ENCODE measurements at places on chromosomes 1 and 21.

DNA sequence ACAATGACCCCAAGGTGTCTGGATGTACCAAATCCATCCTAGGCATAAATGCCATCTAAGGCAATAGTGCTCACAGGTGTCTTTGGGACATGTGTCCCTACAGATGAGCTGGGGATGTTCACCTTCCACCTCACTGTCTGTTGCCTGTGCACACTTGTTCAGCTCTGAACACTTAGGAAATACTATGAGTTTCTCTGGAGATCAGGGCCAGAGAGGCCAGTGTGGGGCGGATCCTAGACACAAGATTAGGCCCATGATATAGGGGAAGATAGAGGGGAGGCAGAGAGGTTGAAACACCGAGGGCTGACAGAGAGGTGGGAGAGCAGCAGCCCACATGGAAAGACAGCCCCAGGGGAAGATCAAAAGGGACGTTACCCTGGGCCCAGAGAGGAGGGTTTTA is 25.6 kb downstream of the C1orf116 start:
- no peak for DNase-seq

DNA sequence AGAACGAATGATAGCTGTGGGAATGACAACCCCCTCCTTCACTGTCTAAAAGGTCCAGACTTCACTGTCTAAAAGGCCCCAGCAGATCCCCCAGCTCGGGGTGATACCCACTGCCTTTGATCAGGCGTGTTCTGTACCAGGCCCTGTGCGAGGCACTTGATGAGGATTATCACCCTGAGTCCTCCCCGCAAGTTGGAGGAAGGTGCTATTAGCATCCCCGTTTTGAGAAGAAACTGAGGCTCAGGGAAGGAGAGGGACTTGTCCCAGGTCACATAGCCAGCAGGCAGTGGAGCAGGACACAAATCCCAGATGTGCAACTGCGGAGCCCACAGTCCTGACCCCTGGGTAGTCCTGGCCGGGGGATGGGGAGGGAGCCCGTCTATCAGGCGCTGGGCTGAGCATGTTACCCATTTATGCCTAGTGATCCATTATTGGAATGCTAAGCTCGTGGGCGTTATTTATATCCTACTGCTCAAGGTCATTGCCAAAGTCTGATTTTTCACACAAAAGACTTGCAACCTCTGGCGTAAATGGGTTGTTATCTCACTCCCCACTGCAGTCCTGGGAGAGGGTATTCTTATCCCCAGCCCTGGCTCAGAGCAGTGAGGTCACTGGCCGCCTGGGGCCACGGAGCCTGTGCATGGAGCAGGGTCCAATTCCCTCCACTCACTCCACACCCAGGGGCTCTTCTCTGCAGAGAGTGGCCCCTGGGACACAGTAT is 722.2 kb downstream of the MATN1 start:
- DNase-seq: no peak

GRCh38 chr1:84155517-84155916 is 11.4 kb downstream of the PRKACB start:
- no peak for DNase-seq

DNA sequence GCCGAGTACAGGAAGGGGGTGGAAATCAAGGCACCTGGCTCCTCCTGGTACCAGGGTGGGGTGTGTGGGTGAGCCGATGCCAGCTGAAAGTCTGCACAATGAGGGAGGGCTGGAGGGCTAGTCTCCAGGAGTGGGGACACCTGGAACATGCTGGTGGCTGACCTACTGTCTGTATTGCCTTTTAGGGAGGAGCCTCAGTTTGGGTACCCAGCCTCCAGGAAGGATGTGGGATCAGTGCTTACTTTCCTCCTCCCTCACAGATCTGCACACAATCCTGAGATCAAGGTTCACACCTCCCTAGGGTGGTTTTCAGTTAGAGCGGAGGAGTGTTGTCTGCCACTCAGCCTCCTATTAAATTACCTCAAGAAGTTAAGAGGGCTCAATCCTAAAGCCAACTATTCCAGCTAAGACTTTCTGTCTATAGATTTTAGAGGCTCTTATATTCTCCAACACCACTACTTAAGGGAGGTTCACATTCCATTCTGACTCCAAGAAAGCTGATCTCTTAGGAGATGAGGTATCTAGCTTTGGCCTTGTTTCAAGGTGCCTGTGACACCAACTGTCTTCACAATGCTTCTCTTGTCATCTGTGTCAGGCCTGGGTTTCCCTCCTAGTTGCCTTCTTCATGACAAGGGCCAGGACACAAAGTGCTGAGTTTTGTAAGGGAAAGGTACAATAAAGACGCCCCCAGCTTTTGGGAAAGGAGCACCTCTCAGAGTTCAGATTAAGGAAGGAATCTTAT is 15.7 kb downstream of the SSR2 start:
- no peak for DNase-seq

- DNase-seq: no peak
These were observed 277.2 kb downstream of the KCTD3 start for GRCh38 chr1:215844266-215844665.

DNA sequence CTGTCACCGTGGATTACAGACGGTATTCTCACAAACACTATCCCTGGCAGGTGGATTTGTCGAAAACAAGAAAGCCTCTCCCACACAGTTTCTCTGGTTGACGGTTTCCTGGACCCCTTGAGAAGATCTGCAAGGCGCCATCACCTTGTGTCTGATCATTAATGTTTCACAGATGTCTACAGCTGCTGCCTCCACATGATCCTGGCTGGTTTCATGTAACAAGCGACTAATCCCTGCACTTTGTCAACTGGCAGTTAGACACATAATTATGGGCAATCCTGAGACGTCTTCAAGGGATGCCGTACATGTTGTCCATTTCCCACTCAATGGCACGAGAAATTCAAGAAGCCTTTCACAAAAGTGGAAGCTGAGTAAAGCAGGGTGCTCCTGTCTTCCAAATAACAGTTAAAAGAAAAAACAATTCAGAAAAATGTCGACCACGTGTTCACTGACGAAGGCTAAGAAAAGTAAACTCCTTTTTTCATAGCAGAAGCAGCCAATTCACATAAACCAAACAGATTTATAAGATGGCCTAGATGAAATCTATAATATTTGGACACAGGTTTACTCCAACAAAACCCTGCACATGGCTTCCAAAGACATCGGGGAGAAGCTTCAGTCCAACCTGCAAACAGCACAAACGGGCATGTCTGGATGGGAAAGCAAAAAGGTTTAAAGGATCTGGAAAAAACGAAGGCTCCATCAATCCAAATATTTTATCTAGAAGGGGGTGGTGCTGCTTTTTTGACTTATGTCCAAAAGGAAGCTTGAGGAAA is 52.2 kb downstream of the CAPZB start:
- no peak for DNase-seq

Data from ecto neural progenitor cell (in vitro differentiated cells).